ENCODE measurements at places on chromosomes 5 and 9.

GRCh38 chr5:181173027-181173419 is 25.6 kb downstream of the OR2V2 start:
- DNase-seq: no peak

GRCh38 chr9:124818431-124819281 is 34.6 kb upstream of the WDR38 start:
- no peak for DNase-seq

DNA sequence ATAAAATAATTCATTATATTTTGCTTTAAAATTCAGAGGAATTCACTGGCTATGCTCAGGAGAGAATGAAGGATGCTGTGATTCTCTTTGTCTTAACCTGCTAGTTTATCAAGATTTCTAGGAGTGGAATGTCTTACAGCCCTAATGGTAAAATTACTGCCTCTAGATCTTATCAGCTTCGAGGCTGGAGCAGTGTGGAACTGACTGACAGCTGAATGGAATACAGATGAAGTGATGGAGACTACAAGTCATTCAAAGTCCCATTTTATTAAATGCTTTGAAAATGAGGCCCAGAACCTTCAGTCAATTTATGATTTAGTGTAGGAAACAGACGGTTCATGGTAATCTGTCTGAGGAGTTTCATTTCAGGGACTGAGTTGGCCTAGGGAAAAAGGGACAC is 202.1 kb downstream of the RFX3 start:
- no peak for DNase-seq

DNA sequence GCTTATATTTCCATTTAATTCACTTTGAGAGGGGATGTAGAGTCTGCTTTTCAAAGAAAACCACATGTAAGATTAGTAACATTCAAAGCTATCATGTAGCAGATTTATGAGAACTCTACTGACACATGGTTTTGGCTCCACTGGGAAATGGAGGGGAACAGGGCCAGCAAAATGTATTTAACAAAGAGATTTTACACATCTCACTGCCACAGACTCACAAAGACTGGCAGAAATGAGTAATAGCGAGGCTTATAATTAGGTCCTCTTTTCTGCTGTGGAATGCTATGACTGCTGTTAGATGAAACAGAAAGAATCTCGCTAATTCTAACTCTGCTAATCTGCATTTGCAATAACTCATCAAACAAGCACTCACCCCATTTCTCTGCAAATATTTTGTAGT is 4.5 kb downstream of the DAP start:
- DNase-seq: peak; percentile 64

DNA sequence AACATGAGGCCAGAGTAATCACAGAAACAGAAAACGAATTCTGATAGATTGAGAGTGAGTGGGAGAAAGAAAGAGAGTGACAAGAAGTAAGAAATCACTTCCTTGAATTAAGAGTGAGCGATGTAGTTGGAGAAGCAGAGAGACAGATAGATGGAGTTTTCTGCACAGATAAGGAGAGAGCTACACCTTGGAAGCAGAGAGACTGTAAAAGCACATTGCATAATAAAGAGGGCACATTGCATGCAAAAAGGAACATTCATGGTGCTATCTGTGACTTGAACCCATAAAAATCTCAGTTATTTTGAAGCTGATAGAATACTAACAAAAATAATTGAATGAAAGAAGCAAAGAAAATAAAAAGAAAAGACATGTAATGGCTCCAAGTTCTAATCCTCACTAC is 943.8 kb downstream of the NR2F1-AS1 start:
- DNase-seq: no peak

- DNase-seq: peak; percentile 47
Observed at GRCh38 chr9:89940625-89941024, 335.8 kb downstream of the GADD45G start.

- no peak for DNase-seq
Observed at GRCh38 chr5:42499016-42499415, 75.8 kb downstream of the GHR start.

All from AG08395 (cell line).